ENCODE measurements at places on chromosomes 1 and 21.

DNA sequence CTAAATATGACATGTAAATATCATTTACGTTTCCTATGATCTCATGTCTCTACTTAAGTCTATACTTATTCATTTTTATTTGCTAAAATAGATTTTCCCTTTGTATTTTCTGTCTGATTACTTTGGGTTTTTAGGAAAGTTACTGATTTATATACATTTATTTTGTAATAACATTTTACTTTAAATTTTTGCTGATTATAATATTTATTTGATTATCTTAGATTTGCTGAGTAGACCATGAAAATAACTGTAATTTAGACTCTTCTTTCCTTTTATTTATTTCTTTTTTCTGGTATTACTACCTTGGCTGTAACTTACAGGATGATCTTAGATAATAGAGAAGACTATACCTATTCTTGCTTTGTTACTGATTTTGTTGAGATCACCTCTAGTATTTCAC lies 159.9 kb upstream of the POGK start:
- DNase-seq, result no peak

DNA sequence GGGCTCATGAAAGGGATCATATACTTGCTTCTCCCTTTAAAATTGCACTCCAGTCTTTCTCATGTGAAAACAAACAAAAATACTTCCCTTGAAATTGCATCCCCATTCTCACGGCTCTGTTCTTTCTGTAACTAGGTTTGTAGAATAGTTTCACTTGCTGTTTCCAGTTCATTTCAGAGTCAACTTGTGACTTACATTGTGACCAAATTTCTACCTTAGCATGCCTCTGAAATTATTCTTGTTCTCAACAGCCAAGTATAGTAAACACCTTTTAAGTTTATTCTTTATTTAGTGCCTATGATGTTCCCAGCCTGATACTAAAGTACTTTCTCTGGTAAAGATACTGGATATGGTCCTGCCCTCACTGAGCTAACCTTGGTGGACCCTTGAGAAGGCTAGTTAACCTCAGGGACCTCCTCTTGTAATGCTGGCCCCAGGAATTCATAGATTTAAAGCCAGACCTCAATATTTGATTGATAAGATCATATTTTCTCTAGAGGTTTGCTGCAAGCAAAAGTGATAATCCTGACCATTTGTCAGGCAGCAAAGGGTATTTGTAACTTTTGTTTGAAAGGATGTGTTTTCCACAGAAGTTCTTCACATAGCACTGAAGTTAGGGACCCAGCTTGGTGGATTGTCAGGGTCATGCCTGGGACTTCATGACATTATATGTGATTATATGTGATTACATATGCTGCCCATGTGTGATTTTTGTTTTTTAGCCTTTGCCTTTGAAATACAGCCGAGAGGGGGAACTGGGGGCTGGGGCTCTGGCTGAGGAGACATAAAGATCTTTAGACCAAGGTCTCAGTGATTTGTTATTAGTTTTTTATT lies 29.6 kb downstream of the VANGL2 start:
- DNase-seq, result no peak

DNA sequence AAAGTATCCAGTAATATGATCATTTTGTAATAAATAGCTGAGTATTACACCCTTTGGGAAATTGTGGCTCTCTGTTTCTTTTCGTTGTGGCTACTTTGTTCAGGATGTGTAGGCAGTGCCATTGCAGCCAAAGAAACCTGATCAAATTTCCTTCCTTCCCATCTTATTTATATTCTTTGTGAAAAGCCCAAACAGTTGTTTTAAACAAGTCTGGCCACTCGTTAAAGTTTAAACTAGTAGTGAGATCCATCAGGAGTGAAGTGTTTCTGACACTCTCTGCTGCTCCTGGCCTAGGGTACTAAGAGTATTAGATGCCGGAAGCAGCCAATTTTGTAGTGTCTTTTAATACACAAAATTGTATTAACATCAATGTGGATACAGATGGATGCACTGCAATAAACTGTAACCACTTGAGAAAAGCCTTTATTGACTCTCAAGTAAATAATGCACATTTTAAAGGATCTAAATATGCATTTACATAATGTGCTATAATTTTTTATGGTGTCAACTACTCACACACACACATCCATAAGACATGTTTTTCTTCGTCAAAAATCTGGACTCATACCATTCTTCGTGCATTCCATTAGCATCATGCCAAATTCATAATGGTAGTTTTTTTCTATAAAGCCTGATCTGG lies 317.9 kb downstream of the NFIA start:
- no peak for DNase-seq

DNA sequence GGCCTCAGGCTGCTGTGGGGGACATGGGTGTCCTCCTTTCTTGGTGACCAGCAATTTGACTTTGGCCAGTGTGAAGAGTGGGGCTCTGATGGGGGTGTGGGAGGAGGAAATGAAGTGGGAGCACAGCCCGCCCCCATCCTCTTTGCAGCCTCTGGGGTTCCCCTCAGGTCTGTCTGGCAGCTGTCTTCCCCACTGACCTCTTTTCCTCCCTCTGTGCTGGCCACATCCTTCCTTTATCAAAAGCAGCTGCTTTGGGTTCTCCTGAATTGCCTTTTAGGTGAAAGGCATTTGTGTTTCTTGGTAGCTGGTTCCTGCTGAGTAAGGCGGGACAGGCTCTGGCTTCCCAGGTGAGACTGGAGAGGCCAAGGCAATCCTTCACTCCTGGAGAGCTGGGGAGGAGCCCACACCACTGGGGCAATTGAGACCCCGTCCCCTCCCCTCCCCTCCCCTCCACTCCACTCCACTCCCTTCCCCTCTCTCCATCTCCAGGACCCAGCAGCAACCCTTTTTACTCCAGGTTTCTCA lies 24.9 kb downstream of the PCAT6 start:
- no peak for DNase-seq

DNA sequence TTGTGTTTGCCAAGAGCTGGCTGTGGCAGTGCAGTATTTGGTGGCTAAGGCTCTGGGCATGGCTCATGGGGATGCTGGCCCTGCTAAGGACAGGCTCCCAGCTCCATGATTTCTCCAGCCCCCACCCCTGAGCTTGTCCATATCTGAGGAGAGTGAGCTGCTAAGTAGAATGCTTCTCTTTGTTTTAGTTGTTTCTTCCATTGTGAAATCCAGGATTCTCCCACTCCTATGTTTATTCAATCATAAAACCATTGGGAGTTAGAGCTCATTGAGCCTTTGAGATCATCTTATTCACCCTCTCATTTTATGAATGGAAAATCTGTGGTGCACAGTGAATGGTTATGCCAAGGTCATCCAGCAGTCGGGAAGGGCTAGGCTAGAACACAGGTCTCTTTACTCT lies 188.8 kb downstream of the TNR start:
- DNase-seq, result no peak

DNA sequence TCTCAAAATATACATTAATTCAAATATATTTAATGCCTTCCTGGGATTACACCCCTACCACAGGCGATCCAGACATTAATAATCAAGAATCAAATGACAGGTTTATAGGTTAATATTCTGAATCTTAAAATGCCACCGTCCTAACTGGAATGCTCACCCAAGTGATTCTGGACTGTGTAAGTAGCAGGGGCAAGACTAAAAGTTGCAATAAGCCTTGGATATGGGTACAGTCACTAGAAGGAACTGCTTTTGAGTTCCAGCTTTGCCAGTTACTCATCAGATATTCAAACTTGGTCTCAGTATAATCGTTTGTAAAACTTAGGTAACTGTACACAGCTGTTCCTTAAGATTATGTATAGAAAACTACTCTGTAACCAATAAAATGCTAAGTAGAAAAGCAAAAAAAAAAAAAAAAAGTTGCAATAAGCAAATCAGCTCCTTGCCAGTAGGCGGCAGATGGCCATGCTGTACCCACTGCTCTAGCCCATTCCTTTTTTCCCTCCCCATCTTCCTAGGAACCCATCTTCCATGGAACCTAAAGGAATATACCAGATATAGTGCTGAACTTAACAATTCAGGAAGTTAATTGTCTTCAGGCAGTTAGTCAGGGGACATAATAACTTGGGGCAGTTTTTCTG lies 10.5 kb downstream of the RO60 start:
- DNase-seq, result no peak

DNA sequence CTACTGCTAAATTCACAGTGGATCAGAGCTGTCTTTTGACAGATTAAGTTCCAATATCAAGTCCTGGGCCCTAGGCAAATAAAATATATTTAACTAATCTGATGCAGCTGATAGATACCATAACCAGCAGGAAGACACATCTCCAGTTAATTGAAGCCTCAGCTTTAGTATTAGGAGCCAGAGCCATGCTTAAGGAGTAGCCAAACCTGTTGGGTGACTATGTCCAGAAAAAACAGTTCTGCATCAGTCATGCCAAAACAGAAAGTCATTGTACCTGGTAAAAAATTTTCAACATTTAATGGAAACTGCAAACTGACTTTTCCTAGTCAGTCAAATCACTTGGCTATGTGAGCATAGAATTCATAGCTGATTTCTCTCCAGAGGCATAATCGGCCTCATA lies 200.5 kb upstream of the RUNX1 start:
- no peak for DNase-seq

- peak; percentile 95 for DNase-seq
Measured at GRCh38 chr1:24319312-24319863, at the start of gene GRHL3. Gene GRHL3 (plus strand): TSS chr1:24319357. CDS start chr1:24319552, 195 bp downstream.

- DNase-seq, result no peak
Measured at GRCh38 chr1:206790502-206791250, 18.4 kb upstream of the IL10 start.

DNA sequence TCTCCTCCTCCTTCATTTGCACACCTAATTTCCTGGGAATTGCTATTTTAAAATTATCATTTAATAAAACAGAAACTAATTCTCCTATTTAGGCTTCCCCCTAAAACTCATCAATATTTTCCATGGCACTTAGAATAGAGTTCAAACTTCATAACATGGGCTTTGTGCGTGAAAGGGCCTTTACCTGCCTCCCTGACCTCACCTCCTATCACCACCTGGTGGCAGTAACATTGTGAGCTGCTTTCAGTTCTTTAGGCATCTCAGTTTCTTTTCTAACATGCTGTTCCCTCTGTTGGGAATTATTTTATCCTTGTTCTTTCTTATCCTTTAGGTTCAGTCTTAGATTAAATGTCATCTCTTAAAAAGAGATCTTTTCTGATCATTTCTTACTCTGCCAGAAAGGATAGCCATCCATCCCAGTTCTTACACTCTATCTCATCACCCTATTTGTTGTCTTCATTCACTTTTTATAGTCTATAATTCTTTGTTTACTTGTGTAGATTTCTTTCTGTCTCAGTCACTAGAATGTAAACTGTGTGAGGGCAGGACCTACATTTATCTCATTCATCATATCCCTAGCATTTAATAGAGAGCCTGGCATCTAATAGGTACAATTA lies 133.8 kb upstream of the KIAA1614 start:
- no peak for DNase-seq

GRCh38 chr1:110340207-110340468 lies 961 bp downstream of the RBM15 start:
- no peak for DNase-seq

- DNase-seq, result no peak
Measured at GRCh38 chr1:181064011-181064623, 24.4 kb upstream of the IER5 start.

- no peak for DNase-seq
Measured at GRCh38 chr1:228794810-228795209, 59.5 kb downstream of the RHOU start.

- no peak for DNase-seq
Measured at GRCh38 chr1:11940260-11940921, 5.9 kb downstream of the PLOD1 start.

GRCh38 chr1:225845571-225846259 lies 35.8 kb downstream of the EPHX1 start:
- DNase-seq, result no peak

- DNase-seq, result no peak
Measured at GRCh38 chr1:207822602-207823451, 71.0 kb downstream of the CD46 start.

DNA sequence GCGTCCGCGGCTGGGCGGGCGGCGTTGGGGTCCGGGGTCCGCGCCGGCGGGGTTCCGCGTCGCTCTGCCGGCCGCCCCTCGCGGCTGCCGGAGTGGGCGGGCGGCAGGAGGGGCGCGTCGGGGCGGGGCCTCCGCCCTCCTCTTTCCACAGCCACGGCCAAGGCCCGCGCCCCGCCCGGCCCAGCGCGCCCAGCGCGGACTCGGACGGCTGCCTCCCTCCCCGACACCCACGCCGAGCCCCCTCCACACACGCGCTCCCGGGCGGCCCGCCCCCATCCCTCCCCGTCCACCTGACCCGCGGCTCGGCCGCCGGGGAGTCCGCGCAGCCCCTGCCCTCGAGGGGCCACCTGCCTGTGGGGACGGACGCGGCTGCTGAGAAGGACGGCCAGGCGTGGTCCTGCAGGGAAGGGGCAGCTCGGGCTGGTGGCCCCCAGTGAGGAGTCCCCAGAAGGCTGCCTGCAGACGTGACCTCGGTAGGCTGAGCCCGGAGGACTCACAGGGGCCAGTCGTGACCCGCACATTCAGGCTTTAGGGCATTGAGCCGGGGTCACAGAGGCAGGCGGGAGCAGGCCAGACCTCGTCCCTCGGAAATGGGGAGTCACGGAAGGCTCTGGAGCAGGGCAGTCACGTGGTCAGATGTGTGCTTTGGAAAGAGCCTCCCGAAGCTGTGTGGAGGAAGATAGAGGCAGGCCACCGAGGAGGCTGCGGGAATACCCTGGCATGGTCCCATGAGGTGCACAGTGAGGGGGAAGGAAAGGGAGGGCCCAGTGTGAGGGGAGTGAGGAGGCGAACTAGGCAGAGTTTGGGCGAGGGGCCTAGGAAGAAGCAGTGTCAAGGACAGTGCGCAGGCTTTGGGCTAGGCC lies at the start of gene COL8A2:
Gene COL8A2, minus strand, starts transcription at position 94 of the 863 bp plus-strand sequence. CDS start 24,980 bp downstream, outside the sequence.
- DNase-seq, result no peak

DNA sequence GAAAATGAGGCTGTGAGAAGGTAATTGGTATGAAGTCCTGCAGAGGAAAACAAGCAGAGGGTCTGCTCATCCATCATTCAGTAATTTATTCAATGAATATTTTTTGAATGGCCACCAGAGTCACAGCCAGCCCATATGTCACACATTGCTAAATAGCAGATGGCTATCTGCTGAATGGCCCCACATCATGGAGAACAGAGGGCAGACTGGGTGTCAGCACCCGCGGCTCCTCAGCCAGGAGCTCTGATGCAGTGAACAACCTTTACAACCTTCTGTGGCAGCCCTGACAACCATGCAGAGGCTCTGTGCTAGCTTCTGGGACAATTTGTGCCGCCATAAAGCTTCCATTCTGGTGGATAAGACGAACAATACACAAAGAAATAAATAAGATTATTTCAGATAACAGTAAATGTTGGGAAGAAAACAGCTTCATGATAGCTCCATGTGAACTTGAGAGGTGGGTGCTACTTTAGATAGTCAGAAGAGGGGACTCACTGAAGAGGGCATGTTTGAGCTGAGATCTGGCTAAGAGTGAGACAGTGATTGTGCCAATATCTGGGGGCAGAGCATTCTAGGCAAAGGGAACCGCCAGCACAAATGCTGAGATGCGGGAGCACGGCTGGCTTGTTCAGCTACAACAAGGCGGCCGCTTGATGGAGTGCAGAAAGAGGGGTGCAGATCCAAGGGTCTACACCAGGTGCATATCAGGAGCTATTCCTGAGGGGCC lies 2.8 kb upstream of the C1orf210 start:
- DNase-seq, result no peak

DNA sequence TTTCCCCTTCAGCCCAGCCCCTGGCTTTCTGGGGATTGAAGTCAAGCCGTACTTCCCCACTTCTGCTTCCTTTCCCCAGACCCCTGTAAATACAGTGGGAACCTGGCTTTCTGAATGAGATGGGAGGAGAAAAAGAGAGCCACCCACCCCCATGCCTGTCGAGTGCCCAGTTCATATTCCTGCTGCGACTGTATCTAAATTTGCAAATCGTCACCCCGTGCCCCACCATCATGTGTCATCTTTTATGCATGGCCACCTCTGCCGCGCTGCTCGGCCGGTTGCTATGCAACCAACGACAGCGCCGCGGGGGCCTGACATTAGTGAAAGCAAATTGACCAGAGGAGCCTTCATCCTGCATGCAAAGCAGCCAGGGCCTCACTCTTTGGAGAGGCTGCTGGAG lies 143.0 kb downstream of the ELAVL4 start:
- DNase-seq, result peak; percentile 43
